Esophagus mucosa (tissue), 1 donor: ENCODE measurements at places on chromosomes 13 and 19.

DNA sequence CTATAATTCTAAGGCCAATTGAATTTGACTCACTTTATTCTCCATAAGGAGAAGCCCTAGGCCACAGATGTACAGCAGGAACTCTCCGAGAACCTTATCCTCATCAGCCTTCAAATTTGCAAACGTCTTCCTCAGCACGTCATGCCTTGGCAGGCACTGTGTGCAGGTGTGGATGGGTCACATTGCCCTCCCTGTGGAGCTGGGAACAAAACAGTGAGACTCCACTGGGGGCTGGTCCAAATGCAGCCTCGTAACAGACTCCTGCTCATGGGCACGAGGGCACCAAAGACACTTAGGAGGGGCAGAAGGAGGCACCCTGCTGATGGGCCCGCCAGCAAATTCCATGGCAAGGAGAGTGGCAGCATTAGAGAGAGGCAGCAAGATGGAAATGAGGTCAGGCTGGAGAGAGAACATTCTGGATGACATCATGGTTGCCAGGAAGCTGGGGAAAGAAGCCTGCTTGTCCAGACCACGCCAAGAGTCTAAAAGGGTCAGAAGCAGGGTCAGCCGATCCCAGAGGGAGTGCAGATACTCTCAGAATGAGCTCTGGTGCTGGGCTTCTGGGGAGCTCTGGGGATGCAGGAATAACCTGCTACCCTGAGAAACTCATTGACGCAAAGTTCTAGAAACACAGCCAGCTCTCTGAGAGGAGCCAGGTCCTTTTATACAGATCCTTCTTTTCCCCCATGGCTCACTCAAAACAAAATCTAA lies 242.2 kb downstream of the B3GLCT start:
- ATAC-seq = no peak

GRCh38 chr19:32687681-32688080 lies 3.9 kb upstream of the NUDT19 start:
- ATAC-seq = no peak

GRCh38 chr19:3270902-3271301 lies 46.4 kb downstream of the CELF5 start:
- no peak for ATAC-seq

DNA sequence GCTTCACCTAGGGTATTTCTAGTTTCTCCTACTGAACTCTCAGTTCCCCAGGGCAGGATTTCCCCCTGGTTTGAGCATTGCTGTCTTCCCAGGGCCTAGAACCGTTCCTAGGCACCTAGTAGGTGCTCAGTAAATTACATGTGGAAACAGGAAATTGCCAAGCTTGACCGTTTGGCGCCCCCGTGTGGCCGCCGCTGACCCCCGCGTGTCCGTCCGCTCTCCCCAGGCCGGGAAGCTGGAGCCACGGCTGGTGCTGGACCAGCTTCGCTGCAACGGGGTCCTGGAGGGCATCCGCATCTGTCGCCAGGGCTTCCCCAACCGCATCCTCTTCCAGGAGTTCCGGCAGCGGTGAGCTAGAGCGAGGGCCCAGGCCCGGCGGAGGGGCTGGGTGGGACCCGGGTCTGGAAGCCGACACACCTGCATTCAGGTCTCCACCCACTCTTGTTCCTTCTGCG lies 55.5 kb downstream of the MYH14 start:
- no peak for ATAC-seq

GRCh38 chr19:18109733-18110608 lies 12.4 kb downstream of the MAST3 start:
- peak; percentile 51 for ATAC-seq

DNA sequence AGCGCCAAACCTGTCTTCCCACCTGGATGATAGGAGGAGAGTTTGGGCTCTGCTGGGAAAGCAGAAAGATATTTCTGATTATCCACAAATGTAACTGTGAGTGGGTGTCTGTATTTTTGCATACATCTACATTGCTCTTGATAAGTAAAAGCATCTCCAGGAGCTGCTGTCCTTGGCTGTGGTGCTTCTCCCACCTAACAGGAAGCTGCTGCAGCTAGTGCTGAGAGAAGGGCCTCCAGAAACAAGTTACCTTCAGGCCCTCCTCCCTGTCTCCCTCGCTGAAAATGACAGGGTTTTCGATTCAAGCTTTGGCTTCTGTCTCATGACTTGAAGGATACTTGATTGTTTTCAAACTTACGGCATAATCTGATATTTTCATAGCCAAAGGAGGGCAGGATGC lies 90.1 kb downstream of the FOXO1 start:
- ATAC-seq = no peak

- peak; percentile 61 for ATAC-seq
These were observed at the start of gene ADAMTSL5 for GRCh38 chr19:1512671-1513498. ADAMTSL5 (minus strand) TSS chr19:1513019; CDS start chr19:1510943, 2,076 bp downstream.
